ENCODE measurements at places on chromosomes 11 and 22.
A peak's percentile ranks its signal among the peaks of the same experiment; 100 is the strongest.

- H3K4me1 ChIP-seq = no peaks in the 10 kb centered on the region
- no peak for DNase-seq
- no peak overlapping the region for H3K4me3 ChIP-seq
- H3K27ac ChIP-seq = no peak overlapping the region
These were observed 369.4 kb upstream of the ISX start for GRCh38 chr22:34696557-34696956.

DNA sequence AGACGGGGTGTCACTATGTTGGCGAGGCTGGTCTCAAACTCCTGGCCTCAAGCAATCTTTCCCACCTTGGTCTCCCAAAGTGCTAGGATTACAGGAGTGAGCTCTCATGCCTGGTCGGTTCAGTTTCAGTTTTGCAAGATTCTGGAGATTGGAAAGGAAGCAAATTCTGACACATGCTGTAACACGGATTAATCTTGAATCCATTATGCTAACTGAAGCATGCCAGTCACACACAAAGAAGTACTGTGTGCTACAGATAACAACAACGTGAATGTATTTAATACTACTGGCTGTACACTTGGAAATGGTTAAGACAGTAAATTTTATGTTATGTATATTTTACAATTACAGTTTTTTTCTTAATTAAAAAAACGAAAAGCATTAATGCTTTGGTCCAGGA is 107.6 kb downstream of the MED15 start:
- DNase-seq = no peak
- no peak overlapping the region for H3K27ac ChIP-seq
- H3K36me3 ChIP-seq = no peaks in the 10 kb centered on the region
- H3K4me1 ChIP-seq = peaks cover 7% of the 10 kb centered on the region
- no peak overlapping the region for H3K4me3 ChIP-seq

- no peak overlapping the region for H3K27ac ChIP-seq
- no peak overlapping the region for H3K4me3 ChIP-seq
- no peaks in the 10 kb centered on the region for H3K36me3 ChIP-seq
- no peaks in the 10 kb centered on the region for H3K4me1 ChIP-seq
- no peaks in the 10 kb centered on the region for H3K27me3 ChIP-seq
These were observed 772.8 kb upstream of the RAG2 start for GRCh38 chr11:37370817-37371216.

DNA sequence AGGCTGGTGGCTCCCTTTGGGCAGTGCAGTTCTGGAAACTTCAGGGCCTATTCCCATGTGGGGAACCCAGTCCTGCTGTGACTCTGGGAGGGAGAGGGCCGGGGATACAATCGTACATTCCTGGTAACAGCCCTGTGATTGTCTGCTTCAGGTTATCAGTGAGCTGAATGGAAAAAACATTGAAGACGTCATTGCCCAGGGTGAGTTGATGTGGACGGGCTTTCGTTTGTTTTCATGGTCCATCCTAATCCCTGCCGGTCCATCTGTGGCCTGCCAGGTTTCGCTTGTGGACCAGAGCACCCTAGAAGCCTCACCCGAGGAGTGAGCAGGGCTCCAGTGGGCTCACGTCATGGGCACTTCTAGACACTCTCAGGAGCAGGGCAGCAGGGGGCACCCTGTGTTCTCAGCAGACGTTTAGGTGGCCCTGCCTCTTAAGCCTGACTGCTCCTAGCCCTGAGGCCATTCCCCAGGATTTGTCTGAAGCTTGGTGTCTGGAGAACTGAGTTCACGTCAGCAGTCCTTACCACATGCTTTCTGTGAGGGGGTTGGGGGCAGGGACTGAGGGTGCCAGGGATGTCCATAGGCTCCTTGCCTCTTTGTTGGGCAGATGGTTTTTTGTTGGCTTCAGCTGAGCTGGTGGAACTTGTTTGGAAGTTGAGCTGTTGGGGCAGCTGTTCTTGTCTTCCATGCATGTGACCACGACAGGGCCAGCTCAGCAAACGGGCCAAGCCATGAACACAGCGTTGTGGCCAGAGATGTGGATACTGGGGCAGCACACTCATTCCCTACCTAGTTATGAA is 1.9 kb downstream of the RPLP2 start:
- H3K4me3 ChIP-seq = no peak overlapping the region
- no peaks in the 10 kb centered on the region for H3K27me3 ChIP-seq
- peaks cover 21% of the 10 kb centered on the region for H3K4me1 ChIP-seq

DNA sequence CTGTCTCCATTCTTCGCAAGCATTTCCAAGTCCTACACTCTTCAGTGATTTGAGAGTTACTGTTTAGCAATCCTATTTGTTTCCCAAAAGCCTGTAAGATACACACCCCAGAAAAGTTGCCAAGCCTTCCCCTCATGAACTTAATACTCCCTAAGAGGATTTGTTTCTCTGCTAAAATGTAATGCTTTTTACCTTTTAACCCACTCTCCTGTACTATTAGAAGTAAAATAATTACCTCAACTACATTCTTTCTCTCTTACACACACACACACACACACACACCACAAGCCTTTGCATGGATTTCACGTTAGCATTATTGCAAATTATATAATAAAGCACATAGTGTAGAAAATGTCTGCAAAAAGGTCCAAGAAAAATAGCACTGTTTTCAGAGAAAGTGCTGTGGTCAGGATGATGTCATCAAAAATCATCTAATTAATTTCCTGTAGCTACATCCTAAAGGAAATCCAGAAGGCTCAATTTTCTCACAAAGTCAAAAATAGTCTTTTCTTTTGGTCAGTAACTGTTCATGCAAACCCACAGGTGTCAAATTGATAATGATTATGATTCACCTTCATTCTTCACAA is 364.1 kb upstream of the PITPNB start:
- H3K36me3 ChIP-seq = no peaks in the 10 kb centered on the region
- H3K27me3 ChIP-seq = no peaks in the 10 kb centered on the region

GRCh38 chr11:126919147-126919823 is 81.3 kb downstream of the KIRREL3 start:
- no peaks in the 10 kb centered on the region for H3K36me3 ChIP-seq
- H3K4me3 ChIP-seq = no peak overlapping the region
- H3K27ac ChIP-seq = peak overlapping the region; percentile 73
- peaks cover 10% of the 10 kb centered on the region for H3K4me1 ChIP-seq
- H3K27me3 ChIP-seq = no peaks in the 10 kb centered on the region
- no peak for DNase-seq

- no peak overlapping the region for H3K27ac ChIP-seq
- H3K36me3 ChIP-seq = no peaks in the 10 kb centered on the region
- DNase-seq = no peak
- H3K27me3 ChIP-seq = no peaks in the 10 kb centered on the region
These were observed 403.7 kb downstream of the LUZP2 start for GRCh38 chr11:24900514-24900913.

GRCh38 chr11:104897891-104898684 is at the start of gene CASP12:
CASP12 (minus strand) TSS chr11:104898460.
- no peaks in the 10 kb centered on the region for H3K27me3 ChIP-seq
- no peaks in the 10 kb centered on the region for H3K36me3 ChIP-seq
- no peak within 1 kb of the TSS for H3K27ac ChIP-seq
- DNase-seq = peak; percentile 72
- H3K4me3 ChIP-seq = no peak within 1 kb of the TSS
- H3K4me1 ChIP-seq = no peaks in the 10 kb centered on the region

GRCh38 chr11:77557553-77557952 is 32.2 kb upstream of the AQP11 start:
- no peak for DNase-seq
- no peak overlapping the region for H3K27ac ChIP-seq
- H3K4me1 ChIP-seq = peaks cover 4% of the 10 kb centered on the region
- H3K36me3 ChIP-seq = no peaks in the 10 kb centered on the region

- DNase-seq = no peak
- no peak overlapping the region for H3K27ac ChIP-seq
- peaks cover 30% of the 10 kb centered on the region for H3K4me1 ChIP-seq
- H3K27me3 ChIP-seq = no peaks in the 10 kb centered on the region
These were observed 71.3 kb downstream of the MED15 start for GRCh38 chr22:20578707-20579106.
